ENCODE measurements at places on chromosomes 7 and 10.

DNA sequence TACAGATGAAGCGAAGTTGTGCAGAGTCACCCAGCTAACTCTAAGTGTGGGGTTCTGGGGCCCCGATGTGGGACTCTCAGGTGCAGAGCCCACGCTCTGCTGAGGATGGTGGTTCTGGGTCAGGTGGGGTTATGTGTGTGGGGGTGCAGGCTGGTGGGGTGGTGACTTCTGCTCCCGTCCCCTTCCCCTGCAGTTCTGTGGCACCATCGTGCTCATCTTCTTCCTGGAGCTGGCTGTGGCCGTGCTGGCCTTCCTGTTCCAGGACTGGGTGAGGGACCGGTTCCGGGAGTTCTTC is 28.6 kb upstream of the SH2D4B start:
- no peak for DNase-seq

DNA sequence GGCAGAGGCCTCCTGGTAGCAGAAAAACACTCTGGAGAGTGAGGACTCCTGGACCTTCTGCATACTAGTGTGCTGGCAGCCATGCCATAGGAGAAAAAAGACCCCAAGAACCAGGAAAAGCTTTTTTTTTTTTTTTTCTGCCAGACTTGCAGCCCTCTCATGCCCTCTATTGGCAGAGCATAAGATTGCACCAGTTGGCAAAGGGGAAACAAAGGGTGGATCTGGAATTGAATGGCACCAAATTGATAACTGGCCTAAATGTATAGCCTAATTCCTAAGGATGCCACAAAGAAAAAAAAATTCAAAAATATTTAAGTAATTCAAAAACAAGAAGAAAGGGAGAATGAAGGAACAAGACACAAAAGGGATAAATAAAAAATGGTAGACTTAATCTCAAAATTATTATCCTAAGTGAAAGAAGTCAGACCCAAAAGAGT is 112.5 kb upstream of the GHITM start:
- no peak for DNase-seq

GRCh38 chr7:159125104-159125954 is 19.3 kb downstream of the VIPR2 start:
- no peak for DNase-seq

GRCh38 chr7:45180084-45180986 is 22.7 kb downstream of the RAMP3 start:
- no peak for DNase-seq

GRCh38 chr10:3573498-3573897 is 211.5 kb downstream of the KLF6 start:
- no peak for DNase-seq

- DNase-seq: no peak
These were observed 370.9 kb downstream of the SH2D4B start for GRCh38 chr10:80908611-80909010.

- no peak for DNase-seq
These were observed 37.5 kb downstream of the HELLS start for GRCh38 chr10:94583124-94583523.

- no peak for DNase-seq
These were observed at the start of gene AKR1C3 for GRCh38 chr10:5094265-5095205. AKR1C3 (plus strand) TSS chr10:5094414; CDS start chr10:5094445, 31 bp downstream.

GRCh38 chr7:157690833-157691585 is 354.2 kb downstream of the DNAJB6 start:
- DNase-seq: no peak

- no peak for DNase-seq
These were observed 17.0 kb downstream of the TRPV5 start for GRCh38 chr7:142916508-142916907.

- no peak for DNase-seq
These were observed 87.0 kb downstream of the ALOX5 start for GRCh38 chr10:45461034-45461433.

DNA sequence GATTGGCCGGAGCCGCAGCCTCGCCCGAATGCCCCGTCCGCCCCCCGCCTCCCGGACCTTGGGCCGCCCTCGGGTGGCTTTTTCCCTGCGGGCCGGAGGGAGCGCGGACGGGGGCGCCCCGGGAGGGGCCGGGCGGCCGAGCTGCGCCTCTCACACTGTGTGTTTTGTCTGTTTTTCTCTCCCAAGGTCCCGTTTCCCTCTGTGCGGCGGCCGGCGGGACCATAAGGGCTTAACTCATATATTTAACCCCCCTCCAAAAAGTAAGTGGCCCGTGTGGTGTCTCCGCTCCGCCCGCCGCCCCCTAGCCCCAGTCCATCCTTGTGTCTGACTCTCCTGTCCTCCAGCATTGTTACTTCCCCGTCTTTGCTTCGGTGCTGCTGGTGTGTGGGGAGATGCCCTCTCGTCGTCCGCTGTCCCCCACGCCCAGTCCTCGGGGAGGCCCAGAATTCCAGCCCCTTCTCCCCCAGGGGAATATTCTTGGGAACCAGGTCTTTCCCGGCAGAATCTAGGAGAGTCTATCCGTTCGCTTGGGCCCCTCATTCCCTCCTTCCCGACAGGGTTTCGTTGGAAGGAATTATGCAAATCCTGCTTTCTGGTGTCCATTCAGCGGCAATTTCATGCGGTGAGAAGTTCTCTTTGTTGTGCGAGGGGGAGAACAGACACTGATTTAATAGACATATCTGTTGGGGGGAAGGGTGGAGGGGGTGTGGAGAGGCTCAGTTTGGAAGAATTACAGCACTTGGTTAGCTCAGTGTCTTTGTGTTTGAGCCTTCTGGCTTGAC is 1.3 kb downstream of the LCOR start:
- no peak for DNase-seq

GRCh38 chr10:119940487-119940886 is 48.0 kb downstream of the SEC23IP start:
- DNase-seq: no peak

DNA sequence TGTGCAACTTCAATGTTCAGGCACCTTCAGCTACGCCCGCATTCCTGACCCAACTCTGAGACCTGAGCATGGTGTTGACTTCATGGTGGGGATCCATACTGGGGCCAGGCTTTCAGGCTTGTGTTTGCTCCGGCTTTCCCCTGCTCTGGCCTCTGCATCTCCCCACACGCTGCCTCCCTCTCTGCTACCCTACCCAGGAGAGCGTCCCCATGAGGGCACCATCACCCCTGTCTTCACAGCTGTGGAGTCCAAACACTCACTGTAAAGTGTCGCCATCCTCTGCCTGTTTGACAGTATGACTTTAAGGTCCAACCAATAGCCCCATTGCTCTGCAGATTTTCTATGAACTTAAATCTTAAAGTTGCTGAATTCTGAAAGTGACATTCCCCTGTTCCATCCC is 199.0 kb upstream of the GRB10 start:
- DNase-seq: no peak

- DNase-seq: no peak
These were observed 2.0 kb upstream of the HMX3 start for GRCh38 chr10:123133541-123134342.

DNA sequence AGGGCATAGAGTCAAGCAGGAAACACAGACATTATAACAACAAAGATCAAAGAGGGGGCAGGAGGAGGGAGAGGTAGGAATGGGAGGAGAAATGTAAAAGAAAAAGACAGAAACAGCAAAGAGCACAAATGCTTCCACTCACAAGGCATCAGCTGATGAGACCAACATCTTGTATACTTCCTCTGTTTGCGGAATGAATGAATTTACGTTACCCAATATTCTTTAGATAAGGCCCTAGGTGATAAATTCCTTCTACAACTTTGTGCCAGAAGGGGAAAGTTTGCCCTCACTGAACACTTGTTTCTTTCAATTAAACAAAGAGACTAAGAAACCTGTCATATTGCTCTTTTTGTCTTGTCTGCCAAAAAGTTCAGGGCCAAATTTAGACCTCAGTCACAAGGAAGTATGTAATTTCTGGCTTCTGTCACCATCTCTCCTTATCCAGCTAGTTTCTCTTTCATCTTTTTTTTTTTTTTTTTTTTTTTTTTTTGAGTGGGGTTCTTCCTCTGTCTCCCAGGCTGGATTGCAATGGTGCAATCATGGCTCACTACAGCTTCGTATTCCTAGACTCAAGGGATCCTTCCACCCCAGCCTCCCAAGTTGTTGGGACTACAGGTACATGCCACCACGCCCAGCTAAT is 116.4 kb upstream of the NANOS1 start:
- no peak for DNase-seq

GRCh38 chr10:131722121-131722520 is 178.7 kb upstream of the PPP2R2D start:
- DNase-seq: no peak

GRCh38 chr10:101961591-101962498 is 94.1 kb downstream of the ARMH3 start:
- DNase-seq: no peak

GRCh38 chr7:77771901-77772300 is 26.3 kb downstream of the TMEM60 start:
- DNase-seq: no peak

DNA sequence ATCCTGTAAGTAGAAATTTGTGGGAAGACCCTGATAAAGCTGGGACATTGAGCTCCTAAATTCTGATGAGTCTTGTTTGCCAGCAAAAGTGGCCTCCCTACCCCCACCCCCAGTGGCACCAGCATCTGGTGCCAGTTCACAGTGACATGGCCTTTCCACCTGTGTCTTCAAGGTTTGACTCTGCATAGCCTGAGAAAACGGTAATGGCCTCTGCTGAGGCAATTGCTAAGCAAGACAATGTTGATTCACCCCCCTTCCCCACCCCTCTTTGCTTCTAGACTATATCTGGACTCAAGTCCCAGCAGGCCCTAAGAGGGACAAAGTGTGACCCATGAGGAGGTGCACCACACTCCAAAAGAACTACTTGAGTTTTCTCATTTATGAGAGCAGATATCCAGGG is 48.0 kb upstream of the PIK3CG start:
- no peak for DNase-seq

DNA sequence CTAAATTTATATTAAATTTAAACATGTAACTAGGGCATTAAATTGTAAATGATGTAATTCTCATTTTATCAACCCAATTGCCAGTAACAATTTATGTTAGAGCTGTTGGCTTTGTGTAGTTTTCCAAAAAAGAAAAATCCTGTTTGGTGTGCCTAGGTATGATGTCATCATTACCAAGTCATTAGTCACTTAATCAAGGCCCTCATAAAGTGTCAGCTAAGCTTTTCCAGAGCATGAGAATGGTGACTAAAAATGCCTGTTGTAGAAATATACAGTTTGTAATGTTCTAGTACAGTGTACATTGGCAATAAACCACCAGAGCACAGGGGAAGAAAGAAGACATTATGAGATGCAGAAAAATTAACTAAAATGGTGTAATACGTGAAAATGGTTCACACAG is 593.8 kb upstream of the ANKRD30A start:
- no peak for DNase-seq

- DNase-seq: no peak
These were observed 179.2 kb downstream of the FRMD4A start for GRCh38 chr10:14151571-14151970.

- no peak for DNase-seq
These were observed 502.4 kb downstream of the GRID1 start for GRCh38 chr10:85864173-85864549.

DNA sequence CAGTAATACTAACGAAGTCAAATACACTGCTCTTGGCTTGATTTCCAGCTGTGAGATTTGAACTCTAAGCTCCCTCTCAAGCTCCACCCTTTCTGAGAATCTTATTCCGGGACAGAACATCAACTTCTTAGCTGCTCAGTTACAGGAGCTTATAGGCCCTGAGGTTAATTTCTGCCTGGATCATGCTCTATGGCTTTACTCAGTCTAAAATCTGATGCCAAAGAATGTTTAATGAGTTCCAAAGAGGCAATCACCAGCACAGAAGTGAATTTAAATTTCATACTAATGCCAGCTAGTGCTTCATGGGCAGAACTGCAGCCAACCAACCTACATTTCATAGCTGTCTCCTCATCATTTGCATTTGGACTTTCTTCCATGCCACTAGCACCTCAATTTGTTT is 707.2 kb downstream of the MAGI2 start:
- DNase-seq: no peak

DNA sequence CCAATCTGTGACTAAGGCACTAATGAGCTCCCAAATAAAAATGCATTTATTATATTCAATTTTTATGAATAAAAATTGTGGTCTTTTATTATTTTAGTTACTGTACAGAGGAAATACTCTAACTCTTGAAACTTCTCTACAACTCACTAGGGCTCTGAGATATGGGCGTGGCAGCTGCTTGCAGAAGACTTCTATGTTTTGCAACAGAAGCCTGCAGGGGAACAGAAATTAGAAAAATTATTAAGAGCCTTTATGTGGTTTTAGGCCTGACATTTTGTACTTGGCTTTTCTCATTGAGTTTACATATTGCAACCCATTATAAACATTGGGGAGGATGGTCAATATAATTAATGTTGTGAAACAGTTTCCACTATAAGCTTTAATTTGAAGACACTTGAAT is 581.4 kb downstream of the TNS3 start:
- no peak for DNase-seq

- DNase-seq: no peak
These were observed 19.8 kb downstream of the COL1A2 start for GRCh38 chr7:94414481-94414880.

GRCh38 chr7:41696323-41696916 is 6.5 kb downstream of the INHBA start:
- DNase-seq: no peak

GRCh38 chr10:128537834-128538330 is 411.7 kb upstream of the MKI67 start:
- no peak for DNase-seq

GRCh38 chr10:55367555-55367954 is 566.5 kb upstream of the PCDH15 start:
- DNase-seq: no peak

DNA sequence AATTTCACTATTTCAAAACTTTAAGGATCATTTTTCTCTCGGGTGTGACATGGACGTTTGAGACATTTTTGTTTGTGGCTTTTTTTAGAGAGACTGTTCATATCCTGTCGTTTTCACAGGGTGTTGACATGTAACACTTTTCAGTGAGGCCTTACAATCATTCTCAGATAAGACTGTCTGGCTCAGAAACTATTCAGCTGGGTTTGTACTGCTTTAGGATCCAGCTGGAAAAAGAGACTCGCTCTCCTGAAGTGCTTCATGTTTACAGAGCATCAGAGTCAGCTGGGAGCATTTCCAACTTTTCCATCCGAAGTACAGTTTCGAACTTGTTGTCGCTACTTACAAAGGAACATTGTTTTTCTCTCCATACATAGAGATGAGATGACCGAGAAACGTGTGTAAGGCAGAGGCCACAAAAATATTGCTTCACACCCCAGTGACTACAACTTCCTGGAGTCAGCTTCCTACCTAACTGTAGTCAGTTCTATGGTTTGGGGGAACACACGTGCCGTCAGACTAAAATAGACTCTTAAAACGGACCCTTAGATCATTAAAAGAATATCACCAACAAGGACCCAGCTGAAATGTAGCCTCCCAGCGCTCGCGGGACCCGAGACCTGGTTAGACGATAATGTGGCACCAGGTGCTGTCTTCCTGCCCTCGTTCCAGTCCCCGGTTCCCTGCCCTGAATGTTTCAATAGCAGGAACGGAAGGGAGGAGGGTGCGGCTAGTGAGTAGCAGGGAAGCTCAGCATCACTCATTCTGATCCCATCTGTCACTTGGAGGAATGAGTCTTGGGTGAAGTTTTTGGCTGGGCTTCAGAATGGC is 78.0 kb downstream of the MKI67 start:
- no peak for DNase-seq

GRCh38 chr10:5829267-5829666 is 16.0 kb upstream of the GDI2 start:
- no peak for DNase-seq
